ENCODE measurements at places on chromosomes 1 and 21.
A peak's percentile ranks its signal among the peaks of the same experiment; 100 is the strongest.

- no peak for DNase-seq
These were observed 87.6 kb downstream of the GLIS1 start for GRCh38 chr1:53651356-53651755.

DNA sequence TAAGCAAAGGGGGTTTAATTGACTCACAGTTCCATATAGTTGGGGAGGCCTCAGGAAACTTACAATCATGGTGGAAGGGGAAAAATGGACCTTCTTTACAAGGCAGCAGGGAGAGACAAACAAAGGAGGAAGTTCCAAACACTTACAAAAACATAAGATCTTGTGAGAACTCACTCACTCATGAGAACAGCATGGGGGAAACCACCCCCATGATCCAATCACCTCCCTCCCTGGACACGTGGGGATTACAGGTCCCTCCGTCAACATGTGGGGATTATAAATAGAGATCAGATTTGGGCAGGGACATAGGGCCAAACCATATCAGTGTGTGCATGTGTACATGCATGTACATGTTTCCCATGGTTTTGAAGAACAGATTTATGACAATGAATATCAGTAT is 5.5 kb upstream of the SMG7 start:
- no peak for DNase-seq

DNA sequence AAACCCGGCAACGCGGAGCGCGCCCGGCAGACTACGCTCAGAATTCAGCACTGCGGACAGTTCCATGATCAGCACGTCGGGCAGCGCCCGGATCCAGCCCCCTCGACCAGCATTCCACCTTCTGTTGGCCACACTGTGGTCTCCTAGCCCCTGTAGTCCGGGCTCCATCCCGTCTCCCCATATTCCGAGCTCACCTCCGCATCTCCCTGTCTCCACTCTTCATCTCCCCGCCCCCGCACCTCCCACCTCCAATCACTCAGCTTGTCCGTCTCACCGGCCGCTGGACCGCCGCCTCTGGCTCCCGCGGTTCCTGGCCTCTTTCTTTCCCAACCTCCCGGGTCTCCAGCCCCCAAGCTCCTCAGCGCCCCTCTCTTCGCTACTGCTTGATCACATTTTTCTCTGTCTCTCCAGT is 500 bp downstream of the EPHA10 start:
- DNase-seq, result no peak

DNA sequence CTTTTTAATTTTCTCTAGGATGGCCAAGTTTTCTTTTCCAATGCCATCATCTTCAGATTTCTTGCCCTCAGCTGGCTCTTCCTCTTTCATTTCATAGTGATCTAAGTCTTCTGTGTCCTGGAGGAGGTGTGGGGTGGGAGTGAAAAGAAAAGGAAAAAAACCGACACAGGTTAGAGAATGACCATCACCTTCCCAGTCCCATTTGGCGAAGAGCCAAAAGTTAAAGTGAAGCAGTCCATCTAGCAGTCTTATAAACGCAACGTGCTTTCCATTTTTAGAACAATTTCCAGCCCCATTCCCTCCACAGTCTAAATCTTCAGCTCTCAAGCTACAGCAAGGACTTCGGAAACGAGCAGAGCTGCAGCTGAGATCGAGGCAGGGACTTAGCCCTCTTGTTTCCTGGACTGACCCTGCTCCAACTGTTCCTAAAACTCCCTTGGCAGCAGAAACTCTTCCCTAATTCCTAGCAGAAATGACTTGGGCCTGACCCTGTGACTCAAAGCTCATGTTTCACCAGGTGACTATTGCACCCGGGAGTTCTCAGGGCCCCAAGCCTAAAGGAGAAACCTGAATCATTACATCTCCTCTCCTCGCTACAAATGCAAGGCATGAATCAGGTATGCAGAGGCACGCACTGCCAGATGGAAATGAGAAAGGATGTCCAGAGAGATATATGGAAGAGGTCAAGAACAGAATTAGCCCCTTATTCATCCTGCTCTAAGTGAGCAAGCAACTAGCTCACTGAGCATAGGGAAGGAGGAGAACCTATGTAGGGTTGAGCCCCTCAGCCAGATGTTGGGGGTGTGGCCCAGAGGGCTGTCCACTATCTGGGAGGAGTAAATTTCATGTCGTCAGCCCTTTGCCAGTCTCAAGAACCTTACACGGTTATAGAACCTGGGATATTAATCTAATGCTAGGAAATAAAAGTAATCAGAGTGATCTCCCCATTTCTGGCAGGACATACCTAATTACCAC is 5.1 kb downstream of the UBE2Q1 start:
- no peak for DNase-seq

GRCh38 chr21:43603233-43603626 is 56.1 kb downstream of the HSF2BP start:
- no peak for DNase-seq

GRCh38 chr1:183735069-183735860 is 69.7 kb upstream of the RGL1 start:
- no peak for DNase-seq

GRCh38 chr1:9382643-9383491 is 90.2 kb downstream of the SPSB1 start:
- DNase-seq, result no peak

DNA sequence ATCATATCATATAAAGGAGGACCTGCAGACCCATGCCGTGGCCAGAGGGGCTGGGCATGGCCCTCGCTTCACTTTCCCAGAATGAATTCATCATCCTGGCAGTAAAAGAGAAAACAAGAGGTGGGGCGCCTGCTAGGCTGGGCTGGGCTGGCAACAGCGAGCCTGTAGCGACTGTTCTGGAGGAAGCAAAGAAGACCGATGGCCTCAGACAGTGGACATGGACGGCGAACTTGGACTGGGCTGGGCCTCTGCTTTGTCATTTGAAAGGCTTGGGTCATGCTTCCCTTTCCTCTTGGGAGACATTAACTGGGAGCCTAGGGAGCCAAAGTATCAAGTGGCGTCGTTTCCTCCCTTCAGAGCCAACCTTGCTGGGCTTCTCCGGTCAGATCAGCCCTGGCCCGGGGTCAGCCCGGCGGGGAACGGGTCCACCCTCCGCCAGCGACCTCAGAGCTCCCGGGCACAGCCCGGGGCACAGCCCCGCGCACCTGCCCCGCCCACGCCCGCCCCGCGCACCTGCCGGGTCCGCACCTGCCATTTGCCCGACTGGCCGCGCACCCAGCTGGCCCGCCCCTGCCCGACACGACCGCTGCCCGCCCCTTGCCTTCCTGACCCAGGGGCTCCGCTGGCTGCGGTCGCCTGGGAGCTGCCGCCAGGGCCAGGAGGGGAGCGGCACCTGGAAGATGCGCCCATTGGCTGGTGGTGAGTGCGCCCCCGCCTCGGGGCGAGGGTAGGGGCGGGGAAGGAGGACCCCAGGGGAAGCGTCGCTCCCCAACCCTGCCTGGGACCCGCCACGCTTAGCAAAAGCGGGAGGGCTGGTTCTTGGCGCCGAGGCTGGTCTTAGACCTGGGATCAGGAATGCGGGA is at the start of gene FAM3B:
FAM3B (plus strand) TSS at position 602 of the 863 bp plus-strand sequence; CDS start at position 681, 79 bp downstream.
- DNase-seq, result no peak

- DNase-seq, result no peak
These were observed 185.1 kb upstream of the LMO4 start for GRCh38 chr1:87143413-87144135.

DNA sequence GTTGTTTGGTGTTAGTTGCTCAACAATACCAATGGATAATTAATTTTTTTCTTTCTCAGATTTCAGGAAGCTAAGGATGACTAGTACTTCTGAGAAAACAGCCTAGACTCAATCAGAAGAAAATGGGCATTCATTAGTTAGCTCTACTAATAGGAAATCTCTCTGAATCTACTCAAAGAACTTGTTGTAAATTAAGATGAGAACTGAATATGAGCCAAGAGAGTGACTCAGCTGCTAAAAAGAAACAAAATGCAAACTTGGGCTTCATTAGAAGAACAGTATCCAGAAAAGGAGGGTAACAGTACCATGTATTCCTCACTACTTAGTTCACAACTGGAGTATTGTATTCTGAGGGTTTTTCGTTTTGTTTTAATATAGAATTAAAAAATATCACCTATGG is 12.5 kb downstream of the FOXJ3 start:
- no peak for DNase-seq

- DNase-seq, result no peak
These were observed 152.5 kb downstream of the CDC7 start for GRCh38 chr1:91653183-91653582.

DNA sequence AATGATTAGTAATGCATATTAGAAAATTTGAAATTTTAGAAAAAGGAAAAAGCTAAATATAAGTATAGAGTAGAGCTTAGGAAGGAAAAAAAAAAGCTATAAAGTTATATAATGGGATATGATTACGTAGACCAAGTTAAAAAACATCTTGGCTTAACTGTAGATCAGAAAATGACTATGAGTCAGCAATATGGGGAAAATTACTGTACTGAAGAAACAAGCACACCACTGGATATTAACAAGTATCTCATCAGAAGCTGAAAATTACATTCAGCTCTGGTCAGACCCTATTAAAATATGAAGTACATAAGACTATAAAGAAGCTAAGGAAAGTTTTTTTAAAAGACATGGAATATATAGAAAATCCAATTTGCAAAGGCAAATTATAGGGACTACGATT is 19.5 kb downstream of the DNAJC8 start:
- no peak for DNase-seq

DNA sequence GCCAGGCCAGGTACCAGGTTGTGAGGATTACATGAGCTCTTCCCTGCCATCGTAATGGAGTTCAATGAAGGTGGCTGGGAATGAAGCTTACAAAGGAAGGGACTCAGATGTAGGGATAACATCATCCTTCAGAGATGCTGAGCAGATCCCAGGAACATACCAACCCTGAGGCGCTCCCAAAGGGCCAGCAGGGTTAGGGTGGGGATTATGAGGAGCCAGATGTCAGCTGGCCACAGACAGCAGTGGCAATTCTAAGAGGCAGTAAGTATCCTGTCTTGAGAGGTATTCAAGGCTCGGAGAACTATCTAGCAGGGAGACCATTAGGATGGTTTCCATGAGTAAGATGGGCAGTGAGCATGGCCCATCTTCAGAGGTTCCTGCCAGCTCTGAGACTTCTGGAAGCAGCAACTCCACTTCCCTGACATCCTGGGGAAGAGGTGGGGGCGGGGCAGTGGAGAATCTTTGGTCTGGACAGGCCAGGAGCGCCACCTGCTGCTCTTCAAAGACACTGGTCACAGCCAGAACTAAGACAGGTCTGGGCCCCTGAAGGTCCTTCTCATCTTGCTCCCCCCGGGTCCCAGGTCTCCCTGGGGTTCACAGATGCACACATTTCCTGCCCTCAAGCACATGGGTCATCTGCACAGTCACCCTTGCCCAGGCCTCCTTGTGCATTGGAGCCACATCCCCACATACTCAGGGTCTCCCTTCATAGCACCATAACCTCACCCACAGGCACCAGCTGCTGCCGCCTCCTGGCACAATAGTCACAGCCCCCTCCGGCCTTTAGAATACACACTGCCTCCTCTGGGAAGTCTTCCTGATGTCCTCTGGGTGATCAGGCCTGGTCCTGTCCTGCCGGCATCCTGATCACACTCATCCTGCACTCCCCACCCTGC is 2.7 kb upstream of the SDC3 start:
- DNase-seq, result peak; percentile 29

GRCh38 chr1:110746644-110747259 is 72.0 kb upstream of the KCNA3 start:
- DNase-seq, result no peak

GRCh38 chr1:8540261-8540941 is 222.5 kb downstream of the SLC45A1 start:
- DNase-seq, result no peak

DNA sequence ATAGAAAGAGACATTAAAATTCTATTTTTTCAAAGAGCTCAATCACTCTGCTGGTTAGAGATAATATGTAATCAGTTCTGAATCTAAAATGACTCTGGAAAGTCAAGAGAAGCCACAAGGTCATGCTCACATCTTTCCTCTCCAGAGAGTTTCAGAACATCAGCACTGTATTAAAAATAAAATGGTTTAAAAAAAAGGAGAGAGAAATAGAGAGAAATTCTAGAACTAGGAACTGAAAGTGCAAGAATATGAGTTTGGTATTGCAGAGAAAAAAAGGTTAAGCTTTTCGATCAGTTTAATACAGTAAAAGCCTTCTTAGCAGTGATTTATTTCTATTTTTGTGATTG is 44.0 kb upstream of the DIPK1A start:
- no peak for DNase-seq

Data from cerebellar nuclear complex (tissue), 1 donor.